ENCODE measurements at places on chromosomes 3 and 15. TPM values are rescaled to one million over a fixed set of nuclear protein-coding genes. Genes with fewer than 3 reads are reported as not detected.

- no peak for DNase-seq
These were observed 10.6 kb upstream of the FSTL1 start for GRCh38 chr3:120461416-120461815.

DNA sequence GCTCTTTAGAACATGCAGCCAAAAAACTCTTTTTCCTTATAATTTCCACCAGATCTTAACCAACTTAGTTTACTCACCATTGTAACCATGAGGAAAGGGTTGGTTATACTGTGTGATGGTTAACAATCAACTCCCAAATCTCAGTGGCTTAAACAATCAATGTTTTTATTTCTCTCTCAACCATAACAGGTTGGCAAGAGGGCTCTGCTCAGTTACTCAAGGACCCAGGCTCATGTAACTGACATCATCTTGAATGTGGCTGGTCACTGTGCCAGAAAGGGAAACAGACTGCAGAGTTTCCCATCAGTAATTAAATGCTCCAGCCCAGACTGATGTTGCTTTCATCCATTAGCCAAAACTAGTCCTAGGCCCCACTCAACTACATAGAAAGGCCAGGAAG lies 69.0 kb downstream of the ANKRD28 start:
- DNase-seq, result no peak

DNA sequence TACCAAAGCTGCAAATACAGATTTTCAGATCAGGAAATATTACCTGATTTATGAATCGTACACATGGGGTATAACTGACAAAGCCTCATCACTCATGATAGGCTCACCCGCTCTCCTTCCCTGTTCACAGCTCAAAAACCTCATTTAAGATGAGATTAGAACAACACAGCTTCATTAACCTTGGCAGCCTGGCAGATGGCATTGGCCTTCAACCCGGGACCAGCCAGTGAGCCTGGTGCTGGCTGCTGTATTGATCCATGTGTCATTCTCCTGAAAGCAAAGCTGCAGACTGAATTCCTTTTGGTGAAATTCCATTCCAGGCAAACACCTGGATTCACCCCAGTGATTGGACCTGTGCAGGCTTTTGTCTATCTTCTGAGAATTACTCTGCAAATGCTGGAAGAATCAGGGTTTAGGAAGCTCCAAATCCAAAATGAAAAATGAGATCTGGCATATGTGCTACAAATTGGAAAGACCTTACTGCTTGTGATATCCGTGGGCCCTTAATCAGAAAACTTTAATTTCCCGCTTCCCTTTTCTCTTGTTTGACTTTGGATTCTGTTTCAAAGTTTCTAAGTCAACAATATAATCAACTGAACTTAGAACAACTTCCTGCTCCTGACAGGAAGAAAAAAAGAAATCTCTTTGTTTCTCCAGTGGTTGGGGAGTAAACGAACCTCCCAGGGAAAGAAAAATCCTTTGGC lies 189.1 kb upstream of the KBTBD8 start:
- no peak for DNase-seq

The CCR3 gene
- not detected for total RNA-seq

Data from ovary (tissue), 10 donors.